ENCODE measurements at places on chromosomes 5 and 9.
A peak's percentile ranks its signal among the peaks of the same experiment; 100 is the strongest.

DNA sequence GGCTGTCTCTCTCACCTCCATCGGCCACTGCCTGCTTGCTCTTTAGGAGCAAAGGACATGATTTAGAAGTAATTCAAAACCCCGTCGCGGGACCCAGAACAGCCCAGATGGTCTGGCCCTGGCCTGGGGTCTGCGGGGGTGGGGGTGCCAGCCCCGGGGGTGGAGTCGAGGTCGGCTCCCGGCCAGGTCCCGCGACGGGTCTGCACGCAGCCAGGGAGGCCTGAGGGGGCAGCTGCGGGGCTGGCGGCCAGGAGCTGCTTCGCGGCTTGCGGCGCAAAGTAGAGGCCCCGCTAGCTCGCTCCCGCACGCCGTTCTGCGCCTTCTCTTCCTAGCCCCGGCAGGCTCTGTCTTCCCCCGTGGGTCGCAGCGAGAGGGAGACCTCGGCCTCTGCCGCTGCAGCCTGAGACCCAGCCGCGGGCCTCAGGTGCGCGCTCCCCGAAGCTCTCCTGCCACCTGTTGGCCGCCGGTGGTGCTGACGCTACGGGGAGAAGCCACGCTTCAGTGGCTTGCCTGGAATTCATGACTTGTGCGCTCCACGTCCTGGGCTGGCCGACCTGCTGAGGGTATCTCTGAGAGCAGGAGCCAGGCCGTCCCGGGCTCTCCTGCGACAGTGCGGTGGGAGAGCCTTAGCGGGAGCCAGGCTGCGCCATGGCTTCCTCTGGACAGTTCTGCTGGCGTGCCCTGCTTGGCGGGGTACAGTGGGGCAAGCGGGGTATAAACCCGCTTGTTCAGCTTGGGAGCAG is 157.2 kb upstream of the PITX1 start:
- peak; percentile 70 for DNase-seq

DNA sequence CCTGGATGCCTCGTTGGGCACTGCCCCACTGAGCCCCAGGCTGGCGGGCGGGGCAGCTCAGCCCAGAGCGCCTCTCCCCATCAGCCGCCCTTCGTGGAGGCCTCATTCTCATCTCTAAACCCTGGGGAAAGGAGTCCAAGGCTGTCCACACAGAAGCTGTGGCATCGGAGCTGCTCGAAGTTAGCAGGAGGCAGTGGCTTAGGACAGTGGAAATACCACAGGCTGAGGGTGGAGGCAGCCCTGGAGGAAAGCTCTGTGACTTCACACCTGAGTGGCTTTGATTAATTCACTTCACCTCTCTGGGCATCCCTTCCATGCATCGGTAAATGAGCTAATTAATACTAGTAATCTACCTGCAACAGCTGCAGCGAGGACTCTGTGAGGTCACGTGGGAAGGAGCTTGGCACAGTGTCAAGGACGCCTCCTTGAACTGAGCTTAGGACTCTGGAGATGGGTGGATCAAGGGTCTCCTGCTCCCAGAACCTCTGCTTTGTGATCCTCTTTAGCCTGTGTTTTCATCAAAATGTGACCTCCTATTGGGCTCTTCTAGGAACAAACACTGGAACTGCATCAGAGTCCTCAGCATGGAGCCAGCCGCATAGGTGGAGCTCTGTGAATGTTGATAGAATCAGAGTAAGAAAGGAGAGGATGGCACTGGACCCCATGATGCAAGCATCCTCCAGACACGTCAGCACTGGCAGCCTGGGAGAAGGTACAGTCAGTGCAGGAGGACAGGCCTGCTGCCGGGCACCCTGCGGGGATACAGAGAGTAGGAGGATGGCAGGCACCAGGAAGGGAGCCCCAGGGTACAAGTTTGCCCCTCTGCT is 842 bp upstream of the ANGPTL2 start:
- no peak for DNase-seq

DNA sequence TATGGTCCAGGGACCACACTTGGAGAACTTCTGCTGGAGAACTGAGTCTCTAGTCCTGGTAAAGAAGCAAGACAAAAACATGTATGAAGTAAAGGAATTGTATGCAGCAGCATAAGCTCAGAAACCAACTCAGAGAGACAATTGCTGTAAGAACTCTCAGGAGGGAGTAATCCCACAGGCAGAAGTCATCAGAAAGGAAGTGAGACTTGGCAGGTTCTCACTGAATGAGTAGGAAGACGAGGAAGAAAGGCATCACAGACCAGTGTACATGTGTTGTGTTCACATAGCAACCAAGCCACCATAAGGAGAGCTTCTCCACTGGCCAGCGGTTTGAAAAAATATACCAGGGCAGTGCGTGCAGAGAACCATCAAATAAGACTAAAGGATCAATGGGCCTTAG is 57.9 kb upstream of the FST start:
- DNase-seq = no peak

DNA sequence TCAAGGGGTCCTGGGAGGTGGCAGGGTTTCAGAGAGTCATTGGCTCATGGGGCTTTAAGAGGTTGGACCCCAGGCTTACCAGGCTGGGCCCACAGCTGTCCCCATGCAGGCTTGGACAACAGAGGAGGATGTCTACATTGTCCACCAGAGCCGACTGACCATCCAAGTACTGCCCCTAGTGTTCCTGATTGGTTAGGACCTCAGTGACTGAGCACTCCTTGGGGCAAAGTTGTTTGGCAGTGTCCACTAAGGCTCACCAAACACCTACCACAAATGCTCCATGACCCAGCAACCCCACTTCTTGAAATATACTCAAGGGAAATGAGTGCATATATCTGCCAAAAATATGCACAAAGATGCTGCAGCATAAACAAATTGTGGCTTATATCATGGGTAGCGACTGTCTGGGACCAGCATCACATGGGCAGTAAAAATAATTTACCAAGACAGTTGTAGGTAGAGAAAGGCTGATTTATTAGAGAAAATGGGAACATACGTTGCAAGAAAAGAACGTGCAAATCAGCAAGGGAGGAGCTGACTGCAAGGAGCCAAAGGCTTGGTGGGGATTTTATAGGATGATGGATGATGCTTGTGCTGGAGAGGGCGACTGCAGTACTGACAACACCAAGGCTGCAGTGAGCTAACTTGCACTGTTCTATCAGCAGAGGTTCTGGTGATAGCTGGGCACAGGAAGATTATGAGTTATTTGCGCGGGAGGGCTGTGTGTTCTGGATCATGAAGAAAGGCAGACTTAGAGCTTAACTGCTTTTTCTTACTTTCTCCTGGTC is 265.2 kb downstream of the GADD45G start:
- DNase-seq = no peak

- no peak for DNase-seq
Observed at GRCh38 chr9:103649086-103649485, 445.0 kb upstream of the SMC2 start.

DNA sequence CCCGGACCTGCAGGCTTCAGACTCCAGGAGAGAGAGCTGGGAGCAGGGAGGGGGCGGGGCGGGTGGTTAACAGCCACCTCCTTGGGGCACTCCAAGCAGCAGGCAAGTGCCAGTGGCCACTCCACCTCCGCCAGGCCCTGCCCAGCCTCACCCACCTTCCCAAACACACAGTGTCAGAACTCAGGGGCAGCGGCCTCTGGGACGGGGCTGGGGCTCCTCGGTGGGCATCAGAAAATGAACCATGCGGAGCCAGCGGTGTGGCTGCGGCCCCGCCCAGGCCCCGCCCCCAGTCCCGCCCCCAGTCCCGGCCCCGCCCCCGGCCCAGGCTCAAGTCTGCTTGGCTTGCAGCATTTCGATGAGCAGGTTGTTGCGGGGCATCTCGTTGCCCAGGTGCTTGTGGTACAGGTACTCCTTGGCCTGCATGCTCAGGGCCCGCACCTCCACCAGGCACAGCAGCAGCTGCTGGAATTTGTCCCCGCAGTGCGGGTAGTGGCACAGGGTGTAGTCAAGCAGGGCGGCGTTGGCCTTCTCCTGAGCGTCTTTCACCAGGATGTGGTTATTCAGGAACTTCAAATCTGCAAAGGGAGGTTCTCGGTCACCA is 24.7 kb downstream of the NR5A1 start:
- DNase-seq = no peak

GRCh38 chr9:73357607-73358006 is 205.9 kb downstream of the ANXA1 start:
- DNase-seq = no peak

DNA sequence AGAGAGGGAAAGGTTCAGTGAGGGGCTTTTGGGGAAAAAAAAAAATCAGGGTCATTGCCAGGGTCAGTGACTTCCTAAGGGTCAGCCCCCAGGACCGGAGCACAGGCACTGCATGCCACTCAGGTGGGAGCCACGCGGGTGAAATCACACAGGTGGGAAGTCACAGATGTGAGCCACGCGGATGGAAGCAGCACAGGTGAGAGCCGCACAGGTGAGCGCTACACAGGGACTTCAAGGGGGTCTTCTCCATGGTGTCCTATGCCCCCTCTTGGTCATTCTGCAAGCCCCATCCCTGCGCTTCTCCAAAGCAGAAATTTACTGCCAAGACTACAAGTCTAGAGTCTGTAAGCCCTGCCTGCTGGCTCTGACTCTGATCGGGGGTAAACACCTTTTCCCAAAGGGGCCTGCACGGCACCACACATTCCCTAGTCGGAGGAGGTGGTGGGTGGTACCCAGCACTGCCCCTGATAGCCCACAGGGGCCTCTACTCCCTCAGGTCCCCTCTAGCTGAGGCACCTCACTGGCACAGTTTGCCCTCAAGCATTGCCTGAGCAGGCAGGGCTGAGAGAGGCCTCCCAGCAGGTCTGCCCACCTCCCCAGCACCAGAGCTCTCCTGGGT is 18.3 kb upstream of the OBP2B start:
- no peak for DNase-seq

GRCh38 chr5:104297076-104297475 is 734.5 kb upstream of the NUDT12 start:
- DNase-seq = peak; percentile 13

DNA sequence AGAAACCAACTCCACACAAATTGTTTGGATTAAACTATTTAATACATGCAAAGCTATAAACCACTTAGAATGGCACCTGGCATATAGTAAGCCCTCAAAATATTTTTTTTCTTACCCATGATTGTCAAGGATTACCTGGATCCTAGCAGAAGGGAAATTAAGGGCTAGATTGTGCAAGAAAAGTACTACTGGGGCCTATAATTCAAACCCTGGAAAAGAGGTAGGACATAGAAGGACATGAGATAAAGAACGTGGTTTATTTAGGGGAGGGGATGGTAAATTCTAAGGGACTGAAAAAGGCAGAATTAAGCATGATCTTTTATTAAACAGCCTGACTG is 14.9 kb upstream of the ARL15 start:
- no peak for DNase-seq
